ENCODE measurements at places on chromosomes 1 and 21.

DNA sequence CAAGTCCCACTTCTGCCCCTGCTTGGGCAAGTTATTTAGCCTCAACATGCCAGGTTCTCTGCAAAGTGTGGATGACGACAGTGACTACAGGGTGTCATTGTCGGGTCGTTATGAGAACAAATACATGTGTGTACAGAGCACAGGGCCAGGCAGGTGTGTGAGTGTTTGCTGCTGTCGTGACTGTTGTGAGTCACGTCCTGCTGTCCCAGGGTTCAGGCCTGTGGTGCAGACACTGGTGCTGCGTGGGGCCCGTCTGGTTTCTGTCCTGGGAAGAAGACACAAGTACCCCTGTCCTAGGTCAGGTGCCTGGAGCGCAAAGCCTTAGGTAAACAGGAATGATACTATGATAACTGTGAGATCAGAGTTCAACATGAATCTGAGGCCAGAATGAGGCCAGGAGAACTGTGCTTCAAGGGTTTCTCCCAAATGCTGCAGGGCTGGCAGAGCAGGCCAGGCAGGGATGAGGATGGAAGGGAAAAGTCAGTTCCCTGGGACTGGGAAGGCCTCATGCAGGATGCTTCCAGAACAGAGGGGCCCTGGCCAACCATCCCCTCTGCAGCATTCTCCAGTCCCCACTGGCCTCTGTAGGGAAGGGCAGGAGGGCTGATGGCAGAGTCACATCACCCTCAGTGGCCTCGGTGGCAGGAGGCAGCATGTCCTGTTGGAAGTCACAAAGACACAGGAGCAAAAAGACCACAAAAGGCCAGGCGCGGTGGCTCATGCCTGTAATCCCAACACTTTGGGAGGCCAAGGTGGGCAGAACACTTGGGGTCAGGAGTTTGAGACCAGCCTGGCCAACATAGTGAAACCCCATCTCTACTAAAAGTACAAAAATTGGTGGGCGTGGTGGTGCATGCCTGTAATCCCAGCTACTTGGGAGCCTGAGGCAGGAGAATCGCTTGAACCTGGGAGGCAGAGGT, 15.7 kb downstream of the GPR157 start:
- DNase-seq: no peak

GRCh38 chr1:176073524-176074157, 133.4 kb downstream of the COP1 start:
- no peak for DNase-seq

GRCh38 chr1:36705629-36706028, 222.9 kb upstream of the CSF3R start:
- DNase-seq: no peak

DNA sequence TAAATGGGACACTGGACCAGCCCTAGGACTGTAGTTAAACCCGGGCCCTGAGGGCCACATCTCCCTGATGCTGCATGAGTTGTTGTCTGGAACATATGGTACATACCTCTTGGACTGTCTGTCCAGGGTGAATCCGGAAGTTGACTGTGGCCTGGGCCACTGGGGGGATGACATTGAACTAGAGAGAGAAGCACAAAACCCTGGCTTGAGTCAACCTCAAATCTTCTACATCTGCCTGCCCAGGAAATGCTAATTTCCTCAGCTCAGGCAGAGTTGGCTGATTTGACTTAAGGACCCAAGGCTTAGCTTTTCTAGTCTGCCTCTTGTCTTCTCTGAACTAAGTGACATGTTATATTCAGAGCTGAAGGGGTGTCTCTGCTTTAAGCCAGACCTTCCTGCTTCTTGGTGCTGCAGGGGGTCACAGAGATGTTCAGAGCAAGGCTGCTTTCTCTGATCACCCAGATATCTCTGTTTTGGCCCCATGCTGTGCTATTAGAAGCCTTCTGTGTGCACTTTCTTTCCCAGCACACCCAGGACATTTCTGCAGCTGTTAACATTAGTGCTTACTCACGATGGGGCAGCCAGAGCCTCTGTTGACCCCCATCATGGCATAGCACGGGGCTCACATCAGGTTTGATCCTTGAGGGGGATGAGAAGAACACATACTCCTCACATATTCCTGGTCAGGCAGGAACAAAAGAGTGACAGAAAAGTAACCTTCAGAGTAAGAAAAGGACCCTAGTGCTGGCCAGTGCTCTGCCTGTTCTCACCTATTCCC, 9.6 kb downstream of the PM20D1 start:
- DNase-seq: no peak

DNA sequence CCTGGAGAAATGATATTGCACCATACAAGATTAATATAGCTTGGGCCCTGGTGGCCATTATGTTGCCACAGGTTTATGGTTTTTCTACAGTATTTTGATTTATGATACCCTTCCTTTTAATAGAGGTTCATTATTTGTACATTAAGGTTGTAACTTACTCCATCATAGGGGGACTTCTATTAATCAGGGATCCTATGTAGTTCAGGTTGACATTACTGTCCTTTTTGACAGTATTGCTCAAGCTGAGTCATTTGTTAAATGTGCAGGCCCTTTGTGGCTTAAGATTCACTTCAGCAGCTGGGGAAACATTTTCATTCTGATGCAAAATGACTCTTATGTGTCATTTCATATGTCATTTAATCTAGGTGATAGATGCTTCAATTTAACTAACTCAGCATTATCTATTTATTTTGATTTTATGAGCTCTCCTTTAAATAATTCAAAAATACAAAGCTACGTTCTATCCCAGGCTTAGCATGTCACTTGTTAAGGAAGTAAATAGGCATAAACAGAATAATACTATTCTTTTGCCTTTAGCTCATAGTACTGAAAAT, 686.9 kb upstream of the NCAM2 start:
- no peak for DNase-seq
